ENCODE measurements at places on chromosomes 1 and 21.

DNA sequence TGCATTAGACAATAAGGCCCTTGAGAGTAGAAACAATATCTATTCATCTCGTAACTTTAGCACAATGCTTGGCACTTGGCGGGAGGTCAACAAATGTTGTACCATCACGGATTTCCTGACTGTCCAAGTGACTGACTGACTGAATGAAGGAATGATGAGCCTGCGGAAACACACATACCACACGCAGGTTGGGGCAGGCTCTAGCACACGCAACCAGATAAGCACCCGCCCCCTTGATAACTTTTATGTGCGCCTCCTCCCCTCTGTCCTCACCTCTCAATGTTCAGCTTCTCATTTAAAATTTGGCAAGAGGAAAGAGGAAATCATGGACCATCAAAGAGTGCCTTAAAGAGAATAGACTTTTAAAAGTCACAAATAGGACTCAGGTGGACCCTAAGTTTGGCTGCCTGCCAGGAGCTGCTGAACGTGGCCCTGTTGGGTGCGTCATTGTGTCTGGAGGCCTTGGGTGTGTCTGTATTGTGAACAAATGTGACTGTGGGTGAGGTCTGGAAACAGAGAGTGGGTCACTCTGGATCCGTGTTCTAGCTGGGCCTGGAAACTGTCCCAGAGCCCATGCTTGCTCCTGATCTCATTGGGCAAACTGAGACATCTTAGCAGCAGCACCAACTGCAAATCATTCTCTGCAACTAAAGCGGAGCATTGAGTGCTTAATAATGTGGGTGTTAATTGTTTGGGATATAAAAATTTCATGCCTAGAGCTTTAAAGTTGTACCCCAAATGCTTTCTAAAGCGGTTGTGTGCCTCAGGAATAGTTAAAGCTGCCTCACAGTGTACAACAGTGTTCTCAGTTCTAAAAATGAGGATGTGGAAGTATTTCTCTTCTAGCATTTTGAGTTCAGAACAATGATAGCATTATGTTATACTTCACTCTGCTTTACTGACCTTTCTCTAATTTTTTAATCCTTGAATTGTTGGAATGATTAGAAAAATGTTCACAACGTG is 47.6 kb upstream of the ABCG1 start:
- DNase-seq: no peak

- DNase-seq: no peak
These were observed 880.6 kb downstream of the BRINP3 start for GRCh38 chr1:189597083-189597482.

DNA sequence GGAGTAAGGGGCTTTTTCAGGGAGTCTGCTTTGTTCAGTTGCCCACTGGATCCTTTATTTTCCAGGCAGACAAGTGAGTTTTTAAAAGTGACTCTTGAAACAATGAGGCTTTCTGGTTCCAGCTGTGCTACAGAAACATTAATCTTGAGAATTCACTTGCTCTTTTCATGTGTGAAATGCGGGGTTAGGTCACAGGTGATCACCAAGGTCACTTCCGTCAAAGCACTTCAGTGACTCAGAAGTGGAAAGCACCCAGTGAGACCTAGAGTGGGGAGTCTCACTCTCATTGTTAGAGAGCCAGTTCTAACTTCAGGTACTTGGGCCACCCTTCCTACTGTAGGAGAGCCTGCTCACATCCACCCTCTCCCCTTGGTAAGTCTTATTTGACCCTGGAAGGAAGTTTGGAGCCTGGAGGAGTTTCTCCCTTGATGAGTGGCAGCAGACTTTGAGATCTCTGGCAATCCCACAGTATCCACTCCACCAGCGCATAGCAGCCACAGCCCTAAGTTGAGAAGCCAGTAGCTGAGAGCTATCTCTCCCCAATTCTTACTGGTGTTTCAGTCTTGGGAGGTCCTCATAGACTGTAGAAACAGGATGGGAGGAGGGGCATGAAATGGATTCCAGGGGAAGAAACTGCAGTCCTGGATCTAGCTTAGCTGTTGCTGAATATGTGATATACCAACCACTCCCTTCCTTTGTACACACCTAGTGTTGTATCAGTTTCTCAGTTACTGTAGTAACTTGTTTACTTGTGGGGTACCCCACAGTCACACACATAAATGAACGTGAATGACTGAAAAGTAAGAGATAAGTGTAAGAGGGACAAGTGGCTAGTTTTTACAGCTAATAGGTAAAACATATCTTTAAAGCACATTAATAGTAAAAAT is 3.1 kb downstream of the TACSTD2 start:
- peak; percentile 29 for DNase-seq

- no peak for DNase-seq
These were observed 3.2 kb upstream of the PROX1 start for GRCh38 chr1:213984387-213985208.

GRCh38 chr1:214216779-214217178 is 64.2 kb upstream of the SMYD2 start:
- no peak for DNase-seq

GRCh38 chr1:30377230-30378002 is 346.0 kb downstream of the MATN1 start:
- DNase-seq: no peak

GRCh38 chr1:34929853-34930701 is 627 bp upstream of the DLGAP3 start:
- DNase-seq: no peak

- DNase-seq: no peak
These were observed 21.5 kb downstream of the KHDRBS1 start for GRCh38 chr1:32035119-32035518.

DNA sequence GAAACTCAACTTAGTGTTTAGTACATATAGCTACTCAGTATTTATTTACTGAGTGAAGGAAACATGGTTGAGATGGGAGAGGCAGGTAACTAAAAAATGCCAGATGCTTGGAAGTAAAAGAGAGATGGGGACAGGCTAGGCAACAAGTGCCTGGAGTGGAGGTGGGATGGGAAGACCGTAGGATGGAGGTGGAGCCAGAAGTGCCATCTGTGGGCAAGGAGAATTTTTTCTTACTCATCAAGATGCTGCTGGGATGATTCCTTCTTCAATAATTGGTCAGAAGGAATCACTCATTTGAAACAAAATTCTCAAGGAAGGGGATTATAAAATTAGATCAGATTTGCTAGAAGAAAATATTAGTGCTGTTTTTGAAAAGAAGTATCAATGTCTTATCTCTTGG is 72.9 kb downstream of the IFI44 start:
- no peak for DNase-seq

DNA sequence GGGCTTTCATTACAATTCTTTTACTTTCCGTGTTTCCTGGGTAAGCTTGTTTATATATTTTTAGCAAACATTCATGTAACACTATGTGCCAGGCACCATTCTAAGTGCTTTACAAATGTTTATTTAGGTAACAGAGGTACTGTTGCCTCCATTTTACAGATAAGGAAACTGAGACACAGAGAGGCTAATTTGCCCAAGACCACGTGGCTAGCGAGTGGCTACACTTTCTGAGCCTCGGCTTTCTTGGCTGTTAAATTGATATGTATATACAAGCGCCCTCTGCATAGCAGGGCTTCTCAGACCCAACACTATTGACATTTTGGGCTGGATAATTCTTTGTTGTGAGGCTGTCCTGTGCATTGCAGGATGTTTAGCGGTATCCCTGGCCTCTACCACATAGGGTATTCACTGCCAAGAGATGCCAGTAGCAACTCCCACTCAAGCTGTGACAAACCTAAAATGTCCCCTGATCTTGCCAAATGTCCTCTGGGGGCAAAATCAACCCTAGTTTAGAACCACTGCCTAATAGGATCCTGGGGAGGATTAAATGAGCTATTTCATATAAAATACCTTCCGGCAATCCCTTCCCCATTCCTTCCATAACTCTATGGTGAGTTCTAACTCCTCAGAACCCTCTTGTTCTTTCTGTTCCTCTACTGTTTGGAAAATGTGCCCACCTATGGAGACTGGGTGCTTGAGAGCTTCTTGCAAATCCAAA is 17.2 kb upstream of the ID3 start:
- no peak for DNase-seq

GRCh38 chr1:183553764-183554163 is 36.5 kb downstream of the NCF2 start:
- no peak for DNase-seq

- DNase-seq: no peak
These were observed 10.3 kb upstream of the VWA5B1 start for GRCh38 chr1:20280341-20280740.

DNA sequence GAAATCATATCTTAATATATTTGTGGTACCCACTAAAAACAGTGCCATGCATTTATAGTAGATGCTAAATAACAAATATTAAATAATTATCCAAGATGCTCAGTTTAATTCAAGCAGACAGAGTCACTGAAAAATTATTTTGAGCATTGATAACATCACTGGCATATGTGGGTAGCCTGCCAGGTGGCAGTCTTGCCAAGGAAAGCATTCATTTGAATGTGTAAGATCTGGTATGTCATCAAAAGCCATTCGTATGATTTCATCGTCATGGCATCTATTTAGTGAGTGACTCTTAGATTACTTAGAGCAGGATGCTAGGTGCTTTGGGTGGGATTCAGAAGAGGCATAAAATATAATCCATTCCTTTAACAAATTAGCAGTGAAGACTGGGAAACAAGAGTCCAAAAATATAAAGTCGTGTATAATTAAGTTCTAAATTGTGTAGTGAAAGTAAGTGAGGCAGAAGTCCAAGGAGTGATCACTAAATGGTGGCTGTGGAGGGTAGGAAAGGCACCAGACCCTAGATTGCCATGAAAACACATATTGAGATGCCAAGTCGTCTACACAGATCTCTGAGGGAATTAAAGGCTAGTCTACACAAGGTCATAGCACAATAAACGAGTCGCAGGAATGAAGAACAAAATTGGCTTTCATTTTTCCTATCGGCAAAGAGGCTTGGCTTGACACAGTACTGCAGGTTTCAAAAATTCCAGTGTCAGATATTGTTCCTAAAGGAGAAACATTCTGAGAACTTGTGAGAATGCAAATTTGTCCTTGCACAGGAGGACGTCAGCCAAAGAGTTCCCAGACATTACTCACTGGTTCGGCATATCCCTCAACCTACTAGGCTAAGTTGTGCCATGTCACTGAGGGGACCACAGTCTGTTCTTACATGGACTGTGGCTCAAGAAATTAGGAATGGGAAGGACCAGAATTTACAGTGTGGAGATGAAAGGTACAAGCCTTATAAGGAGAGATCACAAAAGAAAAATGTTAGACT is 130.8 kb downstream of the LYPLAL1 start:
- no peak for DNase-seq

DNA sequence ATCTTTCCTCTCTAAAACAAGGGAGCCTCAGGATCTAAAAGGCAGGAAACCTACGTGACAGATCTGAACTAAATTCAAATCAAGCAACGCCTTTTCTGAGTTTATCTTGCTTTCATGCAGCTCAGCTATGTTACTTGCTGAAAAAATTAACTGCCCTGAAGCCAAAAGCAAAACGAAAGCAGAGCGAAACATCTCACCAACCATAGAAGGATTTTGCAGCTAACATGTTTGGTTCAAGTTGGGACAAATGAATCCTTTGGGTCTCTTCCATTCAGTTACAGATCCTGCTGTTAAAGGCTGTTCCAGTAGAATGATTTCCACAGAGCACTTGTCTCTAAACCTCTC is 482 bp downstream of the SLC2A5 start:
- DNase-seq: no peak

DNA sequence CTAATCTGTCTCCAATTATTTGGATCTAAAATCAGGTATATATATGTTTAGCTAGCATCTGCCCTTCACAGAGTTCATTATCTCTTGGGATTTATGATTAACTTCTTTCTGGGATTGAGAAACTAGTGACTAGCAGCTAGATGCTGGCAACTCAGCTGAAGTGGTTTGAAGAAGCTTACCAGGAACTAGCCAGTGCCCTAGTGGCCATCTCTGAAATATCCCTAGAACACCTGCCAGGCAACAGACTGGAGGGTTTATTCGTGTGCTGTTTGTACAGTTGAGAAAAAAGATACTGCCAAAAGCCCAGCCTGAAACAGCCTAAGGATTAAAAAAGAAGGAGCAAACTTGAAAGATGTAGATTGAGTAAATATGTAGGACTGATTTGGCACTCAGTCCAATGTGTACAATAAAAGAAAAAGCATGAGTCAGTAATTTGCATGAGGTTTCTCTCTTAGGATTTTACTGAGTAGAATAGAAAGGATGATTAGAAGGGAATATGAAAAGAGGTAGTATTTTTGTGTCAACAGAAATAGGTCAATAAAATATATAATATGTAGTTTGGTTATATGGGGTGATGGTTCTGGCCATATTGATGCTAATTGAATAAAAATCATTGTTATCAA is 1144.6 kb upstream of the ADGRL2 start:
- DNase-seq: no peak

DNA sequence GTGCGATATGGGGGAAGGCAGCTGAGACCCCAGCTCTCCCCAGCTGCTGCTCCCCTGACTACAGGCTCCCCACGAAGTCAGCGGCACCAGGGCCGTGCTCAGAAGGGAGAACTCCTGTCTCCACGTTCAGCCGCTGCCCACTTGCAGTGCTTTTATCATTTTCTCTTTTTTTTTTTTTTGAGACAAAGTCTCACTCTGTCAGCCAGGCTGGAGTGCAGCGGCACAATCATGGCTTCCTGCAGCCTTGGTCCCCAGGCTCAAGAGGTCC is 933 bp upstream of the FTCD start:
- DNase-seq: no peak

DNA sequence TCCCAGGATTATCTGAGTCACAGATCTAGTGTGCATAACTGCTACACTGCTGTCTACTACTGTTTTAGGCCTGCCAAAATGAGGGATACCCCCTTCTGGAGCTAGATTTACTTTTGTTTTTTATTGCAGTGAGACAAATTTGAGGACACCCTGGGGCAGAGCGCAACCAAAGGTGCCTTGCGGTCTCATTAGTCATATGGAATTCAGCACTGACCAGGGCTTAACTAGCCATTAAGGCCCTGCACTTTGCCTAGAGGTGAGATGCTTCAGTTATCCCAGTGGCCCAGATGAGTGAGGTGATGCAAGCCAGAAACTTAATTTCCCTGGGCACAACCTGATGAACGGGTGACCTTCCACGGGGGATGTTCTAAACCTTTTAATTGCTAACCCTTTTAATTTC is 998 bp upstream of the SPAG17 start:
- DNase-seq: no peak

- no peak for DNase-seq
These were observed 588.3 kb downstream of the LMO4 start for GRCh38 chr1:87916965-87917364.

- DNase-seq: no peak
These were observed 5.7 kb upstream of the PEF1 start for GRCh38 chr1:31650161-31651088.

DNA sequence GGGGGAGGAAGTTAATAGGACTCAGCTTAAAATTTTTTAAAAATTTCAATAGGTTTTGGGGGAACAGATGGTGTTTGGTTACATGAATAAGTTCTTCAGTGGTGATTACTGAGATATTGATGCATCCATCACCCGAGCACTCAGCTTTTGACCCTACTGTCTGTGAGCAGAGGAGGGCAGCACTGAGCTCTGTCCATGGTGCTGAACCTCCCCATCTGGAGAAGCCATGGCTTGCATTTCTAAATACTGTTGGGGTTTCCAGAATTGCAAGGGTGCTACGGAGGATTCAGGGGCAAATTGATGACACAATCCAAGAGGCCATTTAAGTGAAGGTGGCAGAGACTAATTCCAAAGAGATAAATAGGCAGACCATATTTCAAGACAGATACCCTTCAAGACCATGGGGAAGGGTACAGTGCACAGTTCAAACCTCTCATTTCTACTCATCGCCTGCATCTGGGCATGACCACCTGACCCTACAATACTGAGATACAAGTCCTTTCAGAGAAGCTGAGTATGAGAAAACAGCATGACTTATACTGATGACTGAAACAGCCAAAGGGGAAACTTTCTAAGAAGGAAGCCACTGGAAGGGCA is 17.2 kb downstream of the SYT2 start:
- DNase-seq: peak; percentile 46

Data from activated naive CD8-positive, alpha-beta T cell treated with anti-CD3 and anti-CD28 coated beads for 36 hours (primary cell).